ENCODE measurements at places on chromosomes 5 and 9.

GRCh38 chr9:71683598-71684235 is 84.6 kb downstream of the CEMIP2 start:
- DNase-seq: no peak

GRCh38 chr5:131305138-131305689 is 41.4 kb downstream of the CDC42SE2 start:
- DNase-seq: no peak

GRCh38 chr5:108545301-108545700 is 163.4 kb upstream of the FBXL17 start:
- DNase-seq: no peak

GRCh38 chr5:77168161-77168878 is 42.2 kb upstream of the PDE8B start:
- no peak for DNase-seq

GRCh38 chr5:8641786-8642505 is 773.0 kb downstream of the MTRR start:
- DNase-seq: no peak

- no peak for DNase-seq
Observed at GRCh38 chr9:16421532-16421931, 448.9 kb downstream of the BNC2 start.

DNA sequence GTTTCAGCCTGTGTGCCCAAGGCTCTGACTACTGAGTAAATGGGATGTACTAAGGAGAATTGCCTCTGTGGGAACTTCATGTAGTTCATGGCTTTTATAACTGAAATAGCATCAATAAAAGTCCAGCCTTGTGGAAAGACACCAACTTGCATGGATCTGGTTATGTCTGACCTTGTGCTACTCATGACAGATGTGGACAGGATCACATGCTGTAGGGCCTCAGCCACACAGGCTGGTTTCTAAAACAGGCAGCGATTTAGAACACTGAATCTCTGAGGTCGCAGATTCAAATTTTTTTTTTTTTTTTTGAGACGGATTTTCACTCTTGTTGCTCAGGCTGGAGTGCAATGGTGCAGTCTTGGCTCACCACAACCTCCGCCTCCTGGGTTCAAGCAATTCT is 66.5 kb upstream of the SPIN1 start:
- no peak for DNase-seq

- no peak for DNase-seq
Observed at GRCh38 chr5:135179308-135179980, 145.4 kb upstream of the PITX1 start.

DNA sequence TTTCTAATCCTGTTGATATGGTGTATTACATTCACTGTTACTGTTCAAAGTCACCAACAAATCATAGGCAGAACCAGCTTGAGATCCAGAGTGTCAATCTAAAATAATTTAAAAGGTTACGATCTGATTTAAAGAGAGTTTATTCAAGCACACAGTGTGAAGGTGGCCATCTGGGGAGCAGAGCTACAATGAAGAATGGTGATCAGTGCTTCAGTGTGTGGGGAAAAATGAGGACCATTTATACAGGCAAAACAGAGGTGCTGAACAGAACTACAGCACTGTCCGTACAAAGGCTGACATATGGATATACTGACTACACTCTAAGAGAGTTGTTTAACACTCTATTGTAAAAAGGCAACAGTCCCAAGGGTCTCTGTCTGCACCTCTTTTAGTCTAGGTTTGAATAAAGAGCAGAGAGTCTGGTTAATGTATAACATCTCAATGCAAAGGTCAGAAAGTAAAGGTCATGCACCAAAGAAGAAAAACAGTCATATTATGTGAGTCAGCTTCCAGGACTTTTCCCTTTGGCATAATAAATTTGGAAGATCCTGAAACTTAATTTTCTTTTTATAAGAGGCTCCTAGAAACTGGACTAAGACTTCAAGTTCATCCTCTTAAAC is 29.7 kb upstream of the TDRD7 start:
- DNase-seq: no peak

GRCh38 chr5:52989025-52989780 is at the start of gene ITGA2:
Gene ITGA2 (plus strand): TSS chr5:52989352. CDS start chr5:52989469, 117 bp downstream.
- DNase-seq: no peak

- DNase-seq: no peak
Observed at GRCh38 chr5:168600409-168600808, 21.2 kb upstream of the PANK3 start.

DNA sequence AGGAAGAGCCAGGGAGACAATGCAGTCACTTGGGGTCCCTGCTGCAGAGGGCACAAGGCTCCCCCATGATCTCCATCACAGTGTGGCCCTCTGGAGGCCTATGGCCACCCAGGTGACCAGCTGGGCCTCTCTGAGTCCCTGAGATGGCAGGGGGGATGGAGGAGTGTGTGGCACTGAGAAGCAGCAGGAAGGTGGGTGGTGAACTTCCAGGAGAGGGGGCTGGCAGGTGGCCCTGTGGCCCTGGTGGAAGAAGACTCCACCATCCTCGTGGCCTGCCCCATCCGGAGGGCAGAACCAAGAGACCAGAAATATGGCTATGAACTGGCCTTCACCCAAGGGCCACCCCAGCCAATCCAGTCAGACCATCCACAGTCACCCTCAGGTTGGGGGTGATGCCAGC is 31.7 kb upstream of the AFAP1L1 start:
- no peak for DNase-seq

GRCh38 chr9:134743853-134744252 is 102.2 kb downstream of the COL5A1 start:
- DNase-seq: no peak

GRCh38 chr9:95641586-95641985 is 124.8 kb upstream of the PTCH1 start:
- no peak for DNase-seq

- no peak for DNase-seq
Observed at GRCh38 chr5:135989686-135990085, 34.9 kb upstream of the LECT2 start.

- DNase-seq: no peak
Observed at GRCh38 chr5:145574889-145575573, 260.1 kb downstream of the PRELID2 start.

DNA sequence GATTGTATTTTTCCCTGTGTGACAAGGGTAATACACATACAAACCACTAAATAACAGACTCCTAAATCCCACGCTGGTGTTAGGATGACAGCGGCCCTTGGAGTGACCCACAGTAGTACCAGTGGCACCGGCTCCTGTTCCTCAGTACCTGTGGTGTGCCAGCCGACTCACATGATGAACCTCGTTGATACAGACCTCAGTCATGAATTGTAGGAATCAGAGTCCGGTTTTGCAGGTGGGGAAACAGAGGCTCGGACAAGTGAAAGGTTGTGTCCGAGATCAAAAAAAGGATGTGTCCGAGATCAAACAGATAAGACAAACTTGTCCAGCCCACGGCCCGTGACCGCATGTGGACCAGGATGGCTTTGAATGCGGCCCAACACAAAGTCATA is 78.0 kb downstream of the AMBP start:
- no peak for DNase-seq

GRCh38 chr9:35736201-35736633 is 3.8 kb downstream of the CREB3 start:
- peak; percentile 73 for DNase-seq

GRCh38 chr9:93156475-93157008 is 22.5 kb upstream of the NINJ1 start:
- no peak for DNase-seq

DNA sequence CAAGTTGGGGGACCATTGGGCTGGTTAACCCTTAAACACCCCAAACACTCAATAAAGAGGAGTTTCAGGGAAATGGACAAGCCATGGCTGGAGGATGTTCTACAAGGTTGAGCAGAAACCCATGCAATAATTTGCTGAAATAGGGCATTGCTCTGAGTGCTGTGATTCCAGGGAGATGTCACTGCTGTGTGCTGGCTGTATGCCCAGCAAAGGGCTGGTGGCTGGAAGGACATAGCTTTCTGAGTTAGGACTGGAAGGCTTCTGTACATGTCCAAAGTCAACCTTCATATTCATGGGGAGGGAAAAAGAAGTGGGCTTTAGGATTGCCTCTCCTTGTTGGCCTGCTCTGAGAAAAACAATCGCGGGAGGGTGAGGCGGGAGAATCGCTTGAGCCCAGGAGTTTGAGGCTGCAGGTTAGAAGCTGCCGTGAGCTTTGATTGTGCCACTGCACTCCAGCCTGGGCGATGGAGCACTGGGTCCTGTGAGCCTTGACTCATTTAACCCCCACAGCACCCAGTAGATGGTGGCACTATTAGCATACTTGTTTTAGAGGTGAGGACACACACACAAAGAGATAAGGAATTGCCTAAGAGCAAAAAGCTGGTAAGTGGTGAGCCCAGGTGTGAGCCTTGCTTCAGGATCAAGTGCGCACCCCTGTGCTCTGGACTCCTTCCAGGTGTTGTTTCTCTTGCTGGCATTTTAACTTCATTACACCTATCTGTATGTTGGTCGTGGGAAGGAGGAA is 20.4 kb downstream of the IL12B start:
- no peak for DNase-seq

- no peak for DNase-seq
Observed at GRCh38 chr9:123655681-123656423, 274.1 kb downstream of the DENND1A start.

GRCh38 chr9:132942541-132943182 is 1.8 kb downstream of the TSC1 start:
- DNase-seq: no peak

GRCh38 chr9:117434566-117434965 is 19.7 kb upstream of the ASTN2 start:
- DNase-seq: no peak
